ENCODE measurements at places on chromosomes 4 and X.

DNA sequence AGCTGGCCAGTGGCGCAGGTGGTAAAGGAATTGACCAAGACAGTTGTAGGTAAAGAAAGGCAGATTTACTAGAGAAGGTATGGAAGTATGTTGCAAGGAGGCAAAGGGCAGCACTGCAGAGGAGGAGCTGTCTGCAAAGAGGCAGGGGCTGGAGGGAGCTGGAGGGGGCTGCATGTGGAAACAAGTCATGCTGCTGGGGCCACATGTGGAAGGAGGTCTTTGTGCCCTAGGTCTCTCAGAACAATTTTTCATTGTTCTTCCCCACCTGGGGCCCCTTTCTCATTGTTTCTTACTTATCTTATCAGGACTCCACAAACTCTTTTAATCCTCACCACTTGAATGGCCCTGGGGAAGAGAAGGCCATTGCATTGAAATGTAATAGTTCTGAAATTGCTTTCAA lies 144.8 kb upstream of the PLAC1 start:
- no peak for DNase-seq

DNA sequence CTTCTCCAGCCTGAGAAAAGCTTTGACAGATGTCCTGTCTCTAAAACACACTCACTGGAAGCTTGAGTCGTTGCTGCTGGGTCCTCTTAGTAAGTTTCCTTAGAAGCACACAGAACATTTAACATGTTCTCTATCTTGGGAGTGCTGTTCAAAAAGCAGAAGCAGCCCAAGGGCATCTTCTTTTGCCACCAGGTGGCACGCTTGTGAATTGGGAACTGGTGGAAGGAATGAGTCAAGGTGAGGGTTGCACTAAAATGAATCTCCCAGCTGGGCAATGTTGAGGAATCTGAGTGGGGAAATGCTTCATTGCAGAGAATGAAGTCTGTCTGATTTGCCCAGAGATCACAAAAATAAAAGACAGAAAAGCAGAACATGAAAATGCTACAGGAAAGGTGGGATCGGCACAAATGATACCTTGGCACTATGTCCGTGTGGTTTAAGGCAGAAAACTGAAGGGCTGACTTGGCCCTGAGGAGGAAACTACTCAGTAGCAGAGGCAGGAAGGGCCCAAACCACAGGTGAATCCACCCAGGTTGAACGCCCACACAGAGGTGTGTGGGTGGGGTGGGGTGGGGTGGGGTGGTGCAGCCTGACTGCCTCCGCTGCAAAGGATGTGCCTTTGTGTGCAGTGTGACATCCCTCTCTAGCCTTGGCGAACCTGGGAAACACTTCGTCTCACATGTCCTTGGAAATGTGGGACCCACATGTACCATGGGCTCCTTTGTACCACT lies 26.0 kb downstream of the KIT start:
- peak; percentile 19 for DNase-seq

DNA sequence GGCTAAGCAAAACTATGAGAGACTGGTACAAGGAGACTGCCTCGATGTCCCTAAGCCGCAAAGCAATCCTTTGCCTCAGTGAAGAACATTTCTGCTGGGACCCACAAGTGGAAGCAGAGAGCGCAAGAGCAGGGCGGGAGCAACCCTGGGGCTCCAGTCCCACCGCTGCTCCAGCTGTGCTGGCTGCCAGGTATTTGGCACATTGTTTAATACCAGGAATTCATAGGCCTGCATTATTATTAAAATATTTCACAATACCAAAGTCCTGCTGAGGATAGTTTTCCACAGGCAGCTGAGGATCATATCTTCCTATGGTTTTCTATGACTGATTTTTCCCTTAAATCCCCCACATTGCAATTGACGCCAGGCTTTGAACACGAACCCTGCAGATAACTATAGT lies 163.5 kb upstream of the TLL1 start:
- DNase-seq: no peak

- no peak for DNase-seq
Observed at GRCh38 chr4:70680934-70681333, 7.4 kb upstream of the UTP3 start.

DNA sequence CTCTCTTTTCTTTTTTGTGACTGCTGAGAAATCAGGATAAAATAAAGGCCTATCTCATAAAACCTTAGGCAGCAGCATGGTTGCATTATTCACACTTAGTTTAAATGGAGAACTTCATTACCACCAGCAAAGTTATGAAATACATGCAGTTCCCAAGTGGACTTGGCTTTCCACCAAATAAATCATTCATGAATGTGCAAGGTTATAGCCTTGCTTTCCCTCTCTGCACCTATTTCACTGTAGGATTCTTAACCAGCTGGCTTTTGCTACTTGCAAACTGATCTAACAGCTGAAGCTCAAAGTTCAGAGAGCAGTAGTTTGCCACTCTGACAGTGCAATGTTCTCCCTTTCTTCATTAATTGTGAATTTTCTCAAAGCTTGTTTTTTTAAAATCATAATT lies 140.1 kb upstream of the SMIM31 start:
- no peak for DNase-seq

DNA sequence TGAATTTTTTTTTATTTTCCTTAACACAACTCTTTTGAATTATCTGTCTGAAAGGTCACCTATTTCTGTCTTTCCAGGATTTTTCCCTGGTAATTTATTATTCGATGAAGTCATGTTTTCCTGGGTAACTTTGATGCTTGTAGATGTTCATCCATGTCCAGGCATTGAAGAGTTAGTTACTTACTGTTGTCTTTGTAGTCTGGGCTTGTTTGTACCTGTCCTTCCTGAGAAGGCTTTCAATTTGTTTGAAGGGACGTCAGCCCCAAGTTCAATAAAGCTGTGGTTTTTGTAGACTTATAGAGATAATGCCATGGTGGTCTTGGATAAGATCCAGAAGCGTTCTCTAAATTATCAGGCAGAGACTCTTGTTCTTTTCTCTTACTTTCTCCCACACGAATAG lies 252.4 kb upstream of the ARHGAP24 start:
- no peak for DNase-seq

All from stimulated activated CD4-positive, alpha-beta T cell treated with anti-CD3 and anti-CD28 coated beads, TNF-alpha, amount 100 ng/mL, for 4 hours (primary cell).